ENCODE measurements at places on chromosomes 11 and 22.

GRCh38 chr11:45296075-45296474 lies 9.9 kb upstream of the SYT13 start:
- DNase-seq, result no peak

- no peak for DNase-seq
These were observed 1.7 kb downstream of the CREBZF start for GRCh38 chr11:85663080-85663752.

- DNase-seq, result no peak
These were observed 6.0 kb downstream of the RNF169 start for GRCh38 chr11:74754507-74755252.

GRCh38 chr11:46675288-46675851 lies 25.0 kb downstream of the ARHGAP1 start:
- DNase-seq, result no peak

DNA sequence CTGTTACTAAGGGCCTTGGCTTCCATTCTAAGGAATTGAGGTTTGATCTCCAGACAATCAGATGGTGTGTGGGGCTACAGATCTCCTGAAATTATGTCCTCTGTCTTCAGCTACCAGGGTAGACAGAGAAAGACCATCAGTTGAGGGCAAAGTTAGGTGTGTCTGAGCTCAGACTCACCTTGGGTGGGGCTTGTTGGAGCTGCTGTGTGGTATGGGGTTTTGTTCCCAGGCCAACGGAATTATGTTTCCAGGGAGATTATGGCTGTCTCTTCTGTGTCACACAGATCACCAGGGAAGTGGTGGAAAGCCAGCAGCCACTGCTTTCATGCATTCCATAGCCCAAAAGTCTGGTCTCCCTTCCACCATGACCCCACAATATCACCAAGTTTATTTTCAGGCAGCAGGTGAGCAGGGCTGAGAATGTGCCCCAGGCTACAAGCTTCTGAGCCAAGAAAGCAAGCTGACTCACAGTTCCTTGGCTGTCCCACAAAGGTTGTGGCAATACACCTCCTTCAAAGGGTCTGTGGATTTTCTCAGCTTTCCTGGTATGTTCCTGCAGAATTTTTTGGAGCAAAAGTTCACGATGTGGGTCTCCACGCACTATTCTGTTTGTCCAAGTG lies 714.9 kb downstream of the LUZP2 start:
- DNase-seq, result no peak

DNA sequence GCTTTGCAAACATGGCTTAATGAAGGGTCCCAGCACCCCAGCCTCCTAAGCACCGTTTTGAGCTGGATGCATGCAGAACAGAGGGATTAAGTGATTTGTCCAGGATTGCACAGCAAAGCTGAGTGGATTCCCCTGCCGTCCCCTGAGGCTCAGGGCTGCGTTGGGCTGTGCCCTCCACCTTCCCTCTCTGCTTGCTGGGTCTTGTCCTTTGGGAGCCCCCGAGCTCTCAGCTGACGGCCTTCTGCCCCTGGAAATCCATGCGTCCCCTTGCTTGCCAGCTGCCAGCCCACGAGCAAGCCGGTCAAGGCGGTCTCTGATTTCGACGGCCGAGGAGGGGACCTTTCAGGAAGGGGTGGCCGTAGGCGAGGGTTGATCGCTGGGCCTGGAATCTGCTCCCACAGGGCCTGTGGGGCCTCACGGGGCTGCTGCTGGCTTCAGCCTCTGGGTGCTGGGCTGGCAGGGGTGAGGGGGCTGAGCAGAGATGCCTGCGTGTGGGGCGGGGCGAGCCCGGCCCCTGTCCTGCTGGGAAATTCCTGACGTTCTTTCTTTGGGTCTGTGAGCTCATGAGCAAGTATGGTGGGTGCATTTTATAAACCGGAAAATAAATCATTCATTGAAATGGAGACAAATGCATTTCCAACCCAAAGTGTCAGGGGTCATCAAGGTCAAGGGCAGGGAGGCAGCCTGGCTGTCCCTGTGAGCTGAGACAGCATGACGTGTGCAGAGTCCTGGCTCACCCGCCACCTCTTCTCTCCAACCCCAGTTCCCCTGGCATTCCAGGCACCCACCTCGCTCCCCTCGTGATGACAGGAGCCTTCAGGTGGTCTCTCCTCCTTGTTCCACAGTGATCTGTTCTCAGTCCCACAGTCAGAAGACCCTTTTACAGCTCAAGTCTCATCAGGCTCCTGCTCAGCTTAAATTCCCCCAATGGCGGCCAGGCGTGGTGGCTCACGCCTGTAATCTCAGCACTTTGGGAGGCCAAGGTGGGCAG lies 28.1 kb downstream of the FGF4 start:
- DNase-seq, result no peak

DNA sequence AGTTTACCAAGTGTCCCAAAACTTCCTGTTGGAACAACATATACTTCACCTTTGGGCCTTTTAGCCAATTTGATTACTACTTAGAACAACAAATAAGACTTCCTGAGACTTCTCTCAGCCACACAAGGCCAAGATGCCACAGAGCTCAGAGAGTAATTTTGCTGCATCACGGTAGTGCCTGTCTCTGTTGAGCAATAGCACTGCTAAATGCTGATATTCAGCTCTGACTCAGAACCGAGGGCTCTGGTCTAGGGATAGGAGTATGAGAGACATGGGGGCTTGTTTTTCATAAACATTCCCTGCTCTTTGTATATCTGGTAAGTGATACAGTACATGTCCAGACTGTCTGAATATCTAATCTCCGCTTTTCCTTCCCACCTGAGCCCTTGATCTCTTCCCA lies 260.4 kb upstream of the ARHGAP20 start:
- DNase-seq, result no peak

DNA sequence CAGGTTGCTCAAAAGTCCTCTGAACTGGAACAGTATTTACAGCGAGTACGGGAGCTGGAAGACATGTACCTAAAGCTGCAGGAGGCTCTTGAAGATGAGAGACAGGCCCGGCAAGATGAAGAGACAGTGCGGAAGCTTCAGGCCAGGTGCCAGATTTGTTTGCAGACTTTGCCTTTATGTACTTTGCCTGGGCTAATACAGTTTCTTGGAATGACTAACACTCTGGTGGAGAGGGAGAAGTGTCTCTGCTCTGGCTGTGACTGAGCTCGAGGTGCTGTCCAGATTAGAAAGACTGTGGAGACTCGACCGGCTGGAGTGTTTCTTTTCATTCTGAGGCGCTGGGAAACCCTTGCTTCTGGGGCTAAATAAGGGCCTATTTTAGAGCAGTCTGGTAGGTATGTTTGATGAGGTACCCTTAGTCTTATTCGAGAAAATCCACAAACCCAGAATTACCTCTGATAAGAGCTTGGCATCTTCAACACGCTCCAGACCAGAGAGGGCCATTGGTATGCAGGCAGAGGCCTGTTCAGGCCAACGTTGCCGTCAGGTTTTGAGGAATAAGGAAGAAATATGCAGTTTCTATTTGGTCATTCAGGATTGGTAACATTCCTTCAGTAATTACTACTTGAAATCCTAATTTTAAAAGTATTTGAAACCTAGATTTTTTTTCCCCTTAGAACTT lies 76.5 kb downstream of the SWAP70 start:
- DNase-seq, result no peak

- DNase-seq, result no peak
These were observed 5.3 kb downstream of the CCDC157 start for GRCh38 chr22:30361916-30362650.

- DNase-seq, result no peak
These were observed 11.0 kb upstream of the CAPRIN1 start for GRCh38 chr11:34040571-34040970.

DNA sequence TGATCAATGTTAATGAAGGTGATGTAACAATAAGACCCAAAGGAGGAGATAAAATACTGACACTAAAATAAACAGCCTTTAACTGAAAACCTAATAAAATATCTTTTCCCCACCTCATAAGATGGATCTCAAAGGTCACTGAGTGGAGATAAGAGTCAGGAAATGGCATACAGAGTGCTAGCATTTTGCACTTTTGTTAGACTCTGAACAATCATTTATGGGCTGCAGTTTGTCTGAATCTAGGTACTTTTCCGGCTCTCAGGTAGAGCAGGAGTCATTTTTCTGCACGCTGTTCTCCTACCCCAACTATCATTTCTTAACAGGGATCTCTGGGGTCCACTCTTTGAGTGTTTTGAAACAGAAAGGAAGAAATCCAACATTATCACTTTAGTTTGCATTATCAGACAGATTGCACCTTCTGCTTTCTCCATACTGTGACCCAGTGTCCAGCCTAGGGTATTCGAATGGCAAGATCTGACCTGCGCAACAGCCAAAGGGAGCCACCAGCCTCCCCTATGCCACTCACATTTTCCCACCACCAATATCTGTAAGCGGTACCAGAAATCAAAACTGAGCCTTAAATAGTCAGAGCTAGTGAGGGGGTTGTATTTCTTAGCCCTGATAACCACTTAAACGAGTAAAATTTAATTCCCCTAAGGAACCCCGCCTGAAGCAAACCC lies 863 bp downstream of the SIAE start:
- no peak for DNase-seq

DNA sequence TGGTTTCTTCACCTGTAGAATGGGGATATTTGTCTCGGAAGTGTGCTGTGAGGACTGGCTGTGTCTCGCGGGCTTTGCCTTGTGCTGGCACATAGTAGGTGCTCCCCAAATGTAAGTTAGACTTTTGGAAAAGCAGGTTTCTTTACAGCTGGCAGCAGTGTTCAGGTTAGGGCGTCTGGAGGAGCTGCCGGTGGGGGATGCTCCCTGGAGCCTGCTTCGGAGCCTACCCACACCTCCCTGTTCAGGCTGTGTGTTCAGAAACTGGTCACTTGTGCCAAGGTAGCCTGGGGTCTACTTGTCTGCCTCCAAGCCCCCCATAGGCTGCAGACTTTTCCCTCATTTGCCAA lies 60.0 kb downstream of the OTOG start:
- no peak for DNase-seq

GRCh38 chr11:94533696-94534630 lies 9.8 kb upstream of the FUT4 start:
- no peak for DNase-seq

- DNase-seq, result no peak
These were observed 38.3 kb downstream of the NCAM1 start for GRCh38 chr11:112999520-112999919.
